ENCODE measurements at places on chromosomes 5 and 9.

- no peak for DNase-seq
Observed at GRCh38 chr9:81578606-81579005, 110.7 kb downstream of the TLE1 start.

DNA sequence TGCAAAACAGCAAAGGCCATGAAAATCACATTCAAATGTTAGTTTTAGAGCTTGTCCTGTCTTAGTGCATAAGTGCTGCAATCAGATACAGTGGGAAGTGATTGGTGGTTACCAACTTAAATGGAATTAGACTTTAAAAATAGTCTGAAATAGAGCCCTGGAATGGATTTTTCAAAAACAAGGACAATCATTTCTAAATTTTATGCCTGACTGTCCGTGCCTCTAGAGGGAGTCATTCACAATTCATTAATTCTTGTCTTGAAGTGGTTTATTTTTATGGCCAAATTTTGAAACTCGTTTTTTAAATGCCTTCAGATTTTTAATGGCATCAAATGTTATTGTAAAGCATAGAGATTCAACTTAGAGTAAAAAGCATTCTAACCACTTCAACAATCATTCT is 561.8 kb upstream of the DAB2 start:
- no peak for DNase-seq

- DNase-seq = no peak
Observed at GRCh38 chr5:93576994-93577853, 3.8 kb downstream of the NR2F1-AS1 start.

- no peak for DNase-seq
Observed at GRCh38 chr5:133727636-133728035, 115.3 kb upstream of the FSTL4 start.

DNA sequence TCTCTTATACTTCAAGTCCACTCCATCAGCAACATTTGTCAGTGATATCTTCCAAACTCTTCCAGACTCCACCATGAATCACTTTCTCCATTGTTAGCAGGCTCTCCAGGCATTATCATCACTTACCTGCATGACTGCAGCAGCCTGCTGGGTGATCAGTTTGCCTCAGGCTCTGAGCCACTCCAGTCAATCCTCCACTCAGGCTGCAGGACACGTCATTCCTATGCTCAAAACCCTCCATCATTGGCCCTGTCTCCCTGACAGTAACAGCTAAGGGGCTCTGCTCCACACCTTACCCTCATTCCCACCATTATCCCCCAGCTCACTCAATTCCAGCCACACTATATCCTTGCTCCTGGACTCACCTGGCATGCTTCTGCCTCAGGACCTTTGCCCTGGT is 10.7 kb downstream of the DIRAS2 start:
- DNase-seq = no peak

- DNase-seq = no peak
Observed at GRCh38 chr5:1654786-1655495, 131.2 kb upstream of the LPCAT1 start.

DNA sequence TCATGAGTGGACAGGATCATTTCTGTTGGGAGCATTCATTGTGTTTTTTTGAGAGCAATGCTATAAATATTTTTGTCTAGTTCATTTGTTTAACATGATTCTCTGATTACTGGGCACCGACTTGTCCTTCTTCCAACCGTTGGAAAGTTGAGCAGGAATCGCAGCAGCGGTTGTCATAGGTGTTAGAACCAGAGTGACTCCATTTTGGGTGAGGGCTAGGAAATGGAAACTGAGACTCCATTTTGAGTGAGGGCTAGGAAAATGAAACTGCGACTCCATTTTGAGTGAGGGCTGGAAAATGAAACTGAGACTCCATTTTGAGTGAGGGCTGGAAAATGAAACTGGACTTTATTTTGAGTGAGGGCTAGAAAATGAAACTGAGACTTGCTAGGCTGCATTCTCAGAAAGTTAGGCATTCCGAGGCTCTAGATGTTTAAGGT is 100.6 kb downstream of the ICE1 start:
- DNase-seq = no peak

DNA sequence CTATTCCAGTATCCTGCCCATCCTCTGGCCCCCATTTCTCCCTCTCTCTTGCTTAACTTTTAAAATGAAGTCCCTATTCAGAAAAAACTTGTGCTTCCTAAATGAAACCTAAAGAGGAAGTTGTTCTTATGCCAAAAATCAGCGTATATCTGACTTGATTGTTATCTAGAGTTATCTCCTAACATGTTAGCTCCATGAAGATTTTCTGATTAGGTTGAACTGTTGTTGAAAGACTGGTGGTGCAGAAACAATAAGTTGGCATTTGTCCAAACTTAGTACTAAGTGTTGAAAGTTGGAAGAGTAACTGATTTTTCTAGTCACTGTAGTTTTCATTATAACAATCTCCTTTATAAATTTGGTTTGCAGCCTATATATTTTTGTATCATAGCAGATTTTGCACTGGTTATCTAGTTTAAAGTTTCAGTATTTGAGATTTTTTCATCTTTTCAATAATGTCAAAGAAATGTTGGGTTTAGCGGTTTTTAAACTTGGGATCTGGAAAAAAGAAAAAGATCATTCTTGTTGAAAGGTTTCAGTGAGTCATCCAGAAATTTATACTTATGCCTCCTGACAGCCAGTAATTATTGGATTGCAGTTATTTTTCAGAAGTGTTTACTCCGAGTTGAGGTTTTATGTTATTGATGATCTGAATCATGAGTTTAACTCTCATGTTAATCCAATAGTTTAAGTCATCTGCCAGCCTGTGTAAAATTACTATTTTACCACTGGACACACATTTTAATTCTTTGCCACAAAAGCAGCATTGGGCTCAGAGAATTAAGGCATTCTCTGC is 60.6 kb downstream of the PAM start:
- DNase-seq = no peak

- no peak for DNase-seq
Observed at GRCh38 chr5:148383564-148384379, at the start of gene FBXO38. TSS of gene FBXO38 (plus strand) at chr5:148383958. CDS start at chr5:148394777, 10,819 bp downstream.

DNA sequence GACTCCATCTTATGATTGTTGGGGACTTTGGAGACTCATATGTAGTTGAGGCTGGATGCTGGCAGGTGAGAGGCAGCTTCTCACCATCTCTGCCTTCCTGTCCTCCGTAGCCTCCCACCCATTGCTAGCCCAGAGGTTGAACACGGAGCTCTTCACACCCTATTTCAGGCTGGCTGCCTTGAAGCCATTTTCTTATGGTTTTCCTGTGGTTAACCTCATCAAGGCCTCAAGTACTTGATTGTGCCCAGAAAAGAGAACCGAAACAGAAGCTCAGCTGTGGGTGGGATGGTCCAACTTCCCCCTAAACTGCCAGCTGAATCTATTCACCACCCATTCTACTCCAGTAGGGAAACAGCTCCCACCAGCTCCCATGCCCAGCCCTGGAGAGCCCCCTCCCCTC is 102.9 kb downstream of the LIFR start:
- DNase-seq = no peak

DNA sequence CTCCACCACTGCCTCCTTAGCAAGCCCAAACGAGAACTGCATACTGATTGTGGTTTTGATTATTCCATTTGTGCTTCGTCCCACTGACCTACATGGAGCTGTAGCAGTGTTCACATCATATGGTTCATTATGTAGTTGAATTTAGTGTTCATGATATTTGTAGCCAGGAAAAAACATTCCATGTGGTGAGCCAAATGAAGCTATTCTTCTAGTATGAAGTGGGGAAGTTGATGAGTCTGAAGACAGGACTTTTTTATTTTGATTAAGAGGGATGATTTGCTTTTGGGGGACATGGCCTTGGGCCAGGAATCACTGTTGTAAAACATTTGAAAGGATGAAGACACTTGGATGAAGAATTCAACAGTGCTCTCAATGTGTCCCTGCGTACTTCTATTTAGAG is 192.9 kb upstream of the SLC27A6 start:
- no peak for DNase-seq

- no peak for DNase-seq
Observed at GRCh38 chr5:152488869-152489268, 83.8 kb upstream of the NMUR2 start.

DNA sequence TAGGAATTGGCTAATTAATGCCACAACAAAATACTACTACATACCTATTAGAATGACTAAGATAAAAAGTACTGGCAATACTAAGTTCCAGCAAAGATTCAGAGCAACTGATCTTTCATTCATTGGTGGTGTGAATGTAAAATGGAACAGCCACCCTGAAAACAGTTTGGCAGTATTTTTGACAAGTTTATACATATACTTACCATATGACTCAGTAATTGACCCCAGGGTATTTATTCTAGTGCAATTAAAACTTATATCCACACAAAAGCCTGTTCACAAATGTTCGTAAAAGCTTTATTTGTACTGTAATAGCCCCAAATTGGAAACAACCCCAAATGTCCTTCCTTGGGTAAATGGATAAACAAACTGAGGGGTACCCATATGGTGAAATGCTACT is 270.8 kb upstream of the ACTBL2 start:
- DNase-seq = no peak

DNA sequence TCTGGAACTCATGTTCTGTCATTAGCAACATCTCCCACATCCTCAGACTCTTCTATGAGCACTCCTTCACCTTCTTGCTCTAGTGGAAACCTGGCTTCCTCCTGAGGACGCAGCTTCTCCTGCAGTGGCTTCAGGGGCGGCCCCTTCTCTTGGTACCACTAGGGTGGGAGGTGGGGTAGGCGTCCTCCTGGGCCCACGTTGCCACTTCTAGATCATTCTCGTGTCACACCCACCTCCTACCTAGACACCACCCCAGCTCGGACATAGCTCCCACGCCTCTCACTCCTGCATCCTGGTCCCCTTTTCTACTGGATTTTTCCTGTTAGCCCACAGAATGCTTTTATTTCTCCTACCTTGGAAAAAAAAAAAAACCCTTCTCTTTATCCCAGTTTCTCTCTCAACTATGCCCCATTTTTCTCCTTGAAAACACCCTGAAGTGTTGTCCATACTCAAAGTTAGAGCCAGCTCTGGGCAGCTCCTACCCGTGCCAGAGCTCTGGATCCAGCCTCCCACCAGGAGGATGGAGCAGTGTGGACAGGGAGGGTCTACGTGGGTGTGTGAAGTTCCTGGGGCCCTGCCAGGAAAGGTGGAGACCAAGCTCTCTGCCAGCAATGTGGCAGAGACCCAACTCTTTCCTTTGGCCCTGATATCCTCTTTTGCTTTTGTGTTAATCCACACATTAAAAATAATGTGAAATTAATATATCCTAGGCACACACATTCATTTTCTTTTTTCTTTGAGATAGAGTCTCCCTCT is 179.2 kb downstream of the HSPA4 start:
- no peak for DNase-seq

GRCh38 chr5:372996-373709 is 51.6 kb downstream of the AHRR start:
- DNase-seq = no peak

DNA sequence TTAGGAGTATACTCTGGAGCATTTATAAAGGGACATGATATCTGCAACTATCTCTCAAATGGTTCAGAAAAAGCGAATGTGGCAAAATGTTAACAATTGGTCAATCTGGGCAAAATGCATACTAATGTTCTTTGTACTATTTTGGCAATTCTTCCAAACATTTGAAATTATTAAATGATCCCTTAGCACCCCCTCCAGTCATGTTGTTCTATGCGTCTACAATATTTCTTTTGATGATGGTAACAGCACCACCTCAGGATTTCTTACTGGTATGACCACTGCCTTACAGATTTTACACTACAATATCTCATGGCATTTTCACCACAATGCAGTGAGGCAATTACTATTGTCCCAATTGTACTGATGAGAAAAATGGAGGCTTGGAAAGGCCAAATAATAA is 52.9 kb upstream of the TRIO start:
- no peak for DNase-seq

- no peak for DNase-seq
Observed at GRCh38 chr5:11560915-11561697, 343.1 kb downstream of the CTNND2 start.

GRCh38 chr9:71937898-71938297 is 26.5 kb downstream of the C9orf85 start:
- DNase-seq = no peak

DNA sequence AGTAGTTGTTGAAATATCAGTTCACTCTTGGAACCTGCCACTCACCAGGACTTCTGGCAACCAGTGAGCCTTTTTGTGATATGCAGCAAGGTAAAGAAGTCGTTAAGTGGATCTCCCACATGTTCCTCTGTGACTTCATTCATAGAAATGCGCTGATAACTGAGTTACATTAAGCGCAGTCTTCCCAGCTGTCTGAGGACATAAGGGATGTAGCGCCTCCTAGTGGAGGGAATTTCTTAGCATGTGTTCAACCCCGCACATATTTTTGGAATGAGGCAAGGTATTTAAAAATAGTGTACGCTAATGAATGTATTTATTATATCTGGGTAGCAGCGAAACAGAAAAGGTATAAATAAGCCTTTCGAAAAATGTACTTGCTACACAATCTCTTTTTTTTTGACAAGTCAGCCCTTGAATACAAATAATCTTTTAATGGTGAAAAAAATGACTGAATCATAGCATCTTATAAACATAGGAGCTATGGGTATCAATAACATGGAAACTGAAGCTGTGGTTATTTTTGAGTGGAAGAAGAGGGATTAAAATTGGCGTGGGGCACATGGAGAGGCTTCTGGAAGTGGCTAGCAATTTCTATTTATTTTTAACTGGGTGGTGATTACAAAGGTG is 38.0 kb downstream of the PALM2AKAP2 start:
- DNase-seq = no peak

DNA sequence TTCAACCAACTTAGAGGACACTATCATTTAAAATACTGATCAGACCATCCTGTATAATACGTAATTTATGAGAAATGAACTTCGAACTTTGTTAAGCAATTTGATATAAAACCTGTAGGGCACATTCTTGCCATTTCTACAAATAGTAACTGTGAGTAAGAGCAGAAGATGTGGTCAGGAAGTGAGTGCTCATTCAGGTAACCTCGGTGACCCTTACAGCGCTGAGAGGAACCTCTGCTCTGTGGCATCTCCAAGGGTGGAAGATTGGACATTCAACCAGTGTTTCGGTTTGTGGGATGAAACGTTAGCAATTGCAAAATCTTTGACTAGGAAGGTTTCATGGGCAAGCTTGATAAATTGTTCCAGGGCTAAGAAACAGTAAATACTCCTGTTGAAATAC is 194.8 kb upstream of the IRX2 start:
- DNase-seq = no peak

DNA sequence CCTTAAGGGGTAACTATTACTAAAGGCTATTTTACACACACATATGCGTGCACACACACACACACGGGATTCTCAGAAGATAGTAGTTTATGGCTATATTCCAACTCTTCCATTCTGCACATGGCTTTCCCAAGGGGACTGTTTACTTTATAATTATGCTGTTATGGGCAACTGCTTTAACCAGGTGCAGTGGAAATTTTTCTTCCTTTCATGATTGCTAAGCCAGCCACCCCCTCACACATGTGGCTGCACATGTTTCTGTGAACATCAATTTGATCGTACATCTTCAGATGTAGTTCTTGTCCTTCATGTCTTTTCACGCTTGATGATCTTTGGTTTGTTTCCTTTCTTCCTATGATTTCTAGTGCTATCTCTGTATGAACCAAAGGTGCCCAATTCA is 37.0 kb downstream of the MRPS30 start:
- no peak for DNase-seq
